ENCODE measurements at places on chromosomes 2 and 18.

- no peak for DNase-seq
These were observed 3.8 kb upstream of the IMP4 start for GRCh38 chr2:130338793-130339345.

- no peak for DNase-seq
These were observed 288.9 kb downstream of the SLC4A3 start for GRCh38 chr2:219916281-219916680.

GRCh38 chr2:102103992-102104871, 38.3 kb upstream of the IL1R1 start:
- DNase-seq = peak; percentile 90

DNA sequence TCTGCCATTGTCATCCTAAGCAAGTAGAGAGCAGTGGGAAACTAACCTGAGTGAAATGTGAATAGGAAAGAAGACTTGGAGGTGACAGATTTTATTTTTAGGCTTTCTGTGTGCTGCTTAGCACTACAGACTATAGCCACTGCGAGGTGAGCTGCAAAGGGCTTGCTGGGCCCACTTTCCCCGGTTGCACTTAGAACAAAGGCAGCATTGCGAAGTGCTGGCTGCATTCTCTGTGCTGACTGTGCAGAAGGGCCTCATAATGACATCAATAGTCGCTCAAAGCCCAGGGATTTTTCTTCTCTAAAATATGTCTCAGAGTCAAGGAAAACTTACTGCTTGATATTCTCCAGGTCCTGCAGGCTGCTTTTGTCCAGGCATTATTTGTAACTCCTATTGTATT, 592.1 kb downstream of the TDRD15 start:
- DNase-seq = no peak

DNA sequence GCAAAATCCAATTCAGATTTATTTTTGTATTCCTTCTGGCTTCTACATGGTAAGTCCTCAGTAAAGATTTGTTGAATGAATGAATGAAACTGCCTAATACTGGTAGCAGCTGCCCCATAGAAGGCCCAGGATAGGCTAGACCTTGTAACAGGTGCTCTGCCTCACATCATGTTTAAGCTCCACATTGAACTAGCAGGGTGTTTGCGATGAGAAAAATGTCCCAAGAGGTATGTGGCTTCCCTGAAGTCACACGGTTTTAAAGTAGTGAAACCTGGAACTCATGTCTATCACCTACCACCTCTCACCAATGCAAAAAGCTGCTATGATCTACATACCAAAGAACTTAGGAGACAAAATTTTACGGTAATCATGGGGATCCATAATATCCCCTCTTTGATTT, 765 bp upstream of the LHCGR start:
- no peak for DNase-seq

DNA sequence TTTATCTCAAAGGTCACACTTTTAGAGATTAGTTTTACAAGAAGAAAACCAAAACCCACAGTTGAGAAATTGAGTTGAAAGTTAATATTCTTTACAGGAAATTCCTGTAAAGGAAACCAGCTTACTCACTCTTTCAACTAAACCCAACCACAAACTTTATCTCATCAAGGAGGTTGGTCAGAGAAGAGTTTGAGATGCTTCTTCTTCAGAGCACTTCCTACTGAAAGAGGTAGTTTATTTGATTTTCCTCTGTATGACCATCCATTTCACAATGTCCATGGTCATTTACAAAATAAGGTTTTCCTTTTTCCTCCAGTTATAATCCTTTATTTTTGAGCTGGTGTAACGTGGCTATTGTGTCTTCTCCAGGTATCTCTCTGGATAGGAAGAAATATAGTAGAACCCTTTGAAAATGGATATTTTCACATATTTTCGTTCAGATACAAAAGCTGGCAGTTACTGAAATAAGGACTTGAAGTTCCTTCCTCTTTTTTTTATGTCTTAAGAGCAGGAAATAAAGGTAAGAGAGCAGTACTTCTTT, 4.5 kb upstream of the IL18RAP start:
- DNase-seq = no peak

GRCh38 chr2:237422309-237422708, 8.3 kb upstream of the COL6A3 start:
- DNase-seq = no peak

DNA sequence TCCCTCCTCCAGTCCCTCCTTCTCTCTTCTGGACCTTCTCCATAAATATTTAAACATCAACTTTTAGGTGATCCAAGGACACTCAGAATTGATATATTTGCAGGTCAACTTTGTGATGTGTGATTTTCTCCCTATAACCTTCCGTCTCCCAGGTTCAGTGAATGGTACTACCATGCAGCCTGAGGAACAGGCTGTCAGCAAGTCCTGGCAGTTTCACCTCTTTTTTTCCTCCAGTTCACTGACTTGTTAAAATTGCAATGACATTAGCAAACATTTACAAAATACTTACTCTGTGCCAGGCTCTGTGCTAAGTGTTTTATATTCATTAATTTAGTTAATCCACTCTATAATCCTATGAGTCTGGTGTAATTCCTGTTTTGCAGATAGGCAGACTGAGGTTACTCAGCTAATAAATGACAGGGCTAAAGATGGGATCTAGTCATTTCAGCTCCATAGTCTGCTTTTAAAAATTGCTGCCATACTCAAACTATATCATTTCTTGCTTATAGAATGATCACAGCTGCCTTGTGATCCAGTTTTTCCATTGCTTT, 7.9 kb downstream of the SLC3A1 start:
- no peak for DNase-seq

- no peak for DNase-seq
These were observed 109.9 kb downstream of the SLC4A3 start for GRCh38 chr2:219737270-219737691.

DNA sequence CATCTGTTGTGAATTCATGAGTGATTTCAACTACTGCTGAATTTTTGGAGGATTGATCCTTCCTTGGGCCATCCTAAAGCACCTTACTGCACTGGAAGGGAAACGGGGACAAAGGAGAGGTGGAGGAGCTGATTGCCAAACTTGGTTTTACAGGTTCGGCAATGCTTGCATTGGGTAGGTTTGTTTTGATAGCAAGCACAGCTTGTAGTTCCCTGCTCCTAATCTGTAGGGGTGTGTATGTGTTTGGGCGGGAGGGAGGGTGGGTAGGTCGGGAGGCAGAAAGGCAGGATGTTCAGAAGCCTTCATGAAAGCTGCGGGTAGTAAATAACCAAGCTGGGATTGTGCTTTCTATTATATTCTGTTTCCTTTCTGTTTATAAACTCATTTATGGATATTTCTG, 24.6 kb downstream of the PHLPP1 start:
- DNase-seq = no peak

DNA sequence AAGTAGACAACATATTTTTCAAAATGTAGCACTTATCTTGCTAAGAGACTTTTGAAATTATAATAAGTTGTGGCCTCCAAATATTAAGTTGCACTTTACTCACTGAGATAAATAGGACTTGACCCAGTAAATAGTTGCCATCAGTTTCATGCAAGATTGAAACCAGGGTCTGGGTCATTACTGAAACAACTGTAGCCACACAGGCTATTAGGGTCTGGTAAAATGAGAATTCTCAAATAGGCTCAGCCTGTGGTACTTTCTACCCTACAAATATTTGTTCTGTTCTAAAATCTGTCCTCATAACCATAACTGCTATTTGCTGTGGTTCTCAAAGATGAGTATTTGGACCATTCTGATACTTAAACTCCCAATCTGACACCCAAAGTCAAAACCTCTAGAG, 115.4 kb upstream of the STK17B start:
- DNase-seq = no peak

- DNase-seq = no peak
These were observed 144.6 kb downstream of the AKAIN1 start for GRCh38 chr18:5052491-5052890.

- DNase-seq = no peak
These were observed 170.0 kb downstream of the ALK start for GRCh38 chr2:29751390-29751789.

Measured in GM04503 (cell line).